ENCODE measurements at places on chromosomes 7 and 10. TPM values are rescaled to one million over a fixed set of nuclear protein-coding genes. Genes with fewer than 3 reads are reported as not detected.

- no peak for DNase-seq
These were observed 3.5 kb downstream of the MSMB start for GRCh38 chr10:46042527-46042926.

DNA sequence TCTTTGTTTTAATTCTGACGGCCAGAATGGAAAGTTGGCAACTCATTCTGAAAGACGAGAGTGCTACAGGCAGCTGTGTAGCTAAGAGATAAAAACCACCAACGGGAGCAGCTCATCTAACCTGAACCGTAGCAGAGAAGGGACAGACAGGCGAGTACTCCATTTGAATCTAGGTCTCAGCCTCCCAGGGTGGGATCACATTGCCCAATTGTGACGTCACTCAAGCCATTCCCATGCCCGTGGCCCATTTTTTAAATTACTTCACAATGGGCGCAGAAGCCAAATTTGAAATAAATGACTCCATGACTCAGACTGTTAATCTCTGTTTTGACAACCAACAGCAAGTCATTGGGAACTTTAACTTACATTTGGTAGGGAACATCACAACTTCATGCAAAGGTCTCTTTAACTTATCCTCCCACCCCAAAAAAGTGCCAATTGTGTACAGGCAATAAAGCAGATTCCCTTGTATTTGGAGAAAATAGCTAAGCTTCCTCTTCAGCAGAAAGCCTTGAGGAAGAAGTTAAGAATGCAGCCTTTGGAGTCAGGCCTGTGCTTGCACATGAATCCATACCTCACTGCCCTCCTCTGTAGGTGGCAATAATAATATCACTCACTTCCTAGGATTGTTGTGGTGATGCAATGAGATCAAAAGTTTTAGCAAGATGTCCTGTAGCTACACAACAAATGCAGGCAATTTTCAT lies 93.2 kb upstream of the KIF5B start:
- no peak for DNase-seq

ARPC1B gene
- total RNA-seq, result 11.9 TPM

OR2A42 gene
- not detected for total RNA-seq

DNA sequence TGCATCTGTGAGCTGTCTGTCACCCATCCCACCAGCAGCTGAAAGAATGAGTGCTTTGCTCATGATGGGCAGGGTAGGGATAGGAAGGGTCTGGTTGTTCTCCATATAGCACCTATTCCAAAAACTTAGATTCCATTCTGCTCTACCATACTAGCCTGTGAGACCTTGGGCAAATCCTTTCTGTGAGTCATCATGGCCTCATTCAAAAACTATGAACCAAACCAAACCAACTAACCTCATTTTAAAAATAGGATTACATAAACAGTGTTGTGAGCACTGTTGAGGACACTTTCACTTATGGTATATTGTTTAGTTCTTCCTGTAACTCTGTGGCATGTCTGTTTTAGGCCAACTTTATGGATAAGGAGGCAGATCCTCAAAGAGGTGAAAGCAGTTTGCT lies 30.9 kb upstream of the STEAP4 start:
- no peak for DNase-seq
